ENCODE measurements at places on chromosomes 12 and 14.

DNA sequence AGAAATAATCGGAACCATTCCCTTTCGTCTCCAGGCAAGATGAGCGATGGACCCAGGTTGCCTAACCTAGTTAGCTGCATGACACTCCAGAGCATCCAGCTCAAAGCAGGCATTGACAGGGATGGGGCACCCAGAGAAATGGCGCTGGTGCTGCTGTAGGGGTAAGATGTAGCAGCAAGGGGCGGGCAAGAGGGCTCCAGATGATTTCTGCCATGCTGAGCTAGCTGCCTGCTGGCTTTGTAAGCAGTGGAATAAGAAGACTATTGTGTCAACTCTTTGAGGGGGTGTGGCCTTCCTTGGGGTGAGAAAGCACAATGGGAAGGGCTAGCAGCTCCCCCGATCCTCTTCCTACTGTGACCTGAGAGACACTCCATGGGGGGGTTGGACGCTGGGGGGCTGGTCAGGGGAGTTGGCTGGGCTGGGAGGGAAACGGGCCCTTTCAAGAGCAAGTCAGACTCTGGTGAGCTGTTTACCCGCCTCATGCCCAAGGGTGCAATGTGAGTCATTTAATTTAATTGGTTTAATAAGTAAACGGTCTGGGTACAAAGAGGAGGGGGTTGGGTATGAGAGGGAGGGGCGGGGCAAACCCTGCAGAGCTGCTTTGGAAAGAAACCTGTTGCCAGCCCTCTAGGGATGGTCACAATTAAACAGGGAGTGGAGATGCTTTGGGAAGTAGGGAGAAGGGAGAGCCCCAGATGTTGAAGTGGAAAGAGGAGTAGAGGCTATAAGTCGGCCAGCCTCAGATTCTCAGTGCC lies 50.5 kb downstream of the B4GALNT3 start:
- no peak for DNase-seq

GRCh38 chr12:20865873-20866272 lies 55.4 kb downstream of the SLCO1B3 start:
- DNase-seq = no peak

DNA sequence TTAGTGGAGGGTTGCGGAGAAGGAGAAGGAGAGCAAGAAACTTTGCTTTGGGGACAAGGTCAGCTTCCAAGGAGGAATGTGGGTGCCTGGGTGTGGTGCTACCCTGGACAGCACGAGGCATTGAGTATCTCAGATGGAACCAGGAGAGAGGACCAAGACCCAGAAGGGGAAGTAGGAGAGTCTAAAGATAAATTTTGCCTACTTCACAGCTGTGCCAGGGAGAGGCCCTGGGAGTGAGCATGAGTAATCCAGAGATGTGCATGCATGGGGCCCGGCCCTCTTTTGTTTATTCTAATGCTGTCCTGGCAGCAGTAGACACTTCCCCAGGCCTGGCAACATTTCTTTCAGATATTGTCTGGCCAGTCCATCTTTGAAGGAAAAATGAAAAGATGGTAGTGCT lies 49.5 kb upstream of the GNPNAT1 start:
- DNase-seq = no peak

DNA sequence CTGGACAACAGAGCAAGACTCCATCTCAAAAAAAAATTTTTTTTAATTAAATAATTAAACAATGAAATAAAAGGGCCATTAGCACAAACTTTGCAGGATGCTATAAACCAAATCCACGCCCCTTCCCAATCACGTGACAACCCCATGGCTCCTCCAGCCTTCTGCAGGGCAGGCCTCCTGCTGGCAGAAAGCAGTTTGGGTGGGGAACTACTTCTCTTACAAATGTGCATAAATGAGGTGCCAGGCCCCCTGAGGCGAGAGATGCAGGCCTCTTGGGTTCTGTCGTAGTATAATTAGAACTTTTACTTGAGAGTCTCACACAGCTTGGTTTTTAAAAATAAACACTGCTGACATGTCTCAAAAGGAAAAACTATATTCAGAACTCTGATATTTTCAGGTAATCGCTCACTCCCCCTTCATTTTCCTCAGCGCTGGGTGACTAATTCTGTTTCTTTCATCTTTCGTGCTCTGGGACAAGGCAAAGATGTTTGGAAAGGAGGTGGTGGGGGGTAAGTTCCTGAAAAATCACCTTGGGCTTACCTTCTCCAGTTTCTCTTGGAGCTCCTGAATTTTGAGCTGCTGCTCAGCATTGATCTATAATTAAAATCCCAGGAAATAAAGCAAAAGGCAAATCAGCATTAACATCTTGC lies 101.7 kb downstream of the CIT start:
- no peak for DNase-seq

GRCh38 chr12:53499266-53500141 lies at the start of gene MAP3K12:
MAP3K12 (minus strand) TSS chr12:53499458; CDS start chr12:53487391, 12,067 bp downstream.
- no peak for DNase-seq

DNA sequence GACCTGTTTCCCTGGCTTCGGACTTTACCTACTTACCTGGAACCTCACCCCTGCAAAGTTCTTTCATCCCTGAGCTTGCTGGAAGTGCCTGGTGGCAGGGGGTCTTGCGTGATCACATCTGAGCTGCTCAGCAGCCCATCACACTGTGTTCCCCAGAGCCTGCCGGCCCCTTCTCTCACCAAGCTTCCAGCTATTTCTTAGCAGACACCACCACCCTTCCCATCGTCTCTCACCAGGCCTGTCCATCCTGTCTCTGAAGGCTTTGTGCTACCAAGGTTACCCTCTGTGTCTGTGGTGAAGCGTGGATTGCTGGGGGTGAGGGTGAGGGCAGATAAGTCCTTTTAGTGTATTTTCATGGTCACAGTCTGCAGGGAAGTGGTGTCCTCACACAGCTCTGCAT lies 78.8 kb upstream of the NRXN3 start:
- DNase-seq = no peak
